ENCODE measurements at places on chromosomes 4 and X.

- DNase-seq = no peak
Observed at GRCh38 chr4:2357821-2358745, 60.4 kb downstream of the ZFYVE28 start.

DNA sequence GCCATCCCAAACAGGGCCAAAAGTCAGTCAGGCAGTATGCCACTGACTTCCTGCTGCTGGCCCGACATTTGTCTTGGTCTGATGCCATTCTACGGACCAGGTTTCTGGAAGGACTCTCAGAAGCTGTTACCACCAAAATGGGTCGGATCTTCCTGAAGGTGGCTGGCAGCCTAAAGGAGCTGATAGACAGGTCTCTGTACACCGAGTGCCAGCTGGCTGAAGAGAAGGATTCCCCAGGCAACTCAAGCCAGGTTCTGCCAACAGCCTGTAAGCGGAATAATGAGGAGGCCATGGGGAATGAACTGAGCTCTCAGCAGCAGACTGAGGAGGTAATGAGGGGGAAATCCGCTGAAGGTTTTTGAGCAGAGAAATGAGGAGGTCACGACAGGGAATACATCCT is 95.7 kb downstream of the RTL9 start:
- DNase-seq = no peak

GRCh38 chr4:117847849-117848248 is 186.4 kb upstream of the NDST3 start:
- DNase-seq = no peak

DNA sequence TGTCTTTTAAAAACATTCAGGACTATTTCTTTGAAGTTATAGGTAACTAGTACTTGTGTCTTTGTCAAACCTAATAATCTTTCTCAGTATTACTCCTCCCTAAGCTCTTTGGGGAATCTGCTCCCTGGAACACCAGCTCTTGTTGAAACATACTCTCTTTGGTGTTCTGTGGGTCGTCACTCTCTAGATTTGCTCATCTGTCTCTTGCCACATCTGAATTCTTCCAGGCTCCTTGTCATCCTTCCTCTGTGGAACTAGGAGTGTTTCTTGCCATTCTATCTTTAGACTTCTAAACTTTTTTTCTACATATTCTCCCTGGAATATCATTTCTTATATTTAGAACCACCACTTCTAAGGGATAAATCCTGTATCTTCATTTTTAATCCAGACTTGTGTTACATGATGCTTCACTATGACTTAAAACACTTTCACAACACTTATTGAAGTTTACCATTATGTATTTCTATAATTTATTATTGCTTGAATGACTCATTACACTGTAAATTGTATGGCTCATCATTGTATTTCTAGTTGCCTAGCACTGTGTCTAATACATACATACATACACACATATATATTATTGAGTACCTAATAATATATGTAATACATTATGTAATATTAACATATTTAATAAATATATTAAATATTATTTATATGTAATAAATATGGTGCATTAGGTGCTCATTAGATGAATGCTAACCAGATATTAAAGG is 186.1 kb downstream of the TMA16 start:
- no peak for DNase-seq

DNA sequence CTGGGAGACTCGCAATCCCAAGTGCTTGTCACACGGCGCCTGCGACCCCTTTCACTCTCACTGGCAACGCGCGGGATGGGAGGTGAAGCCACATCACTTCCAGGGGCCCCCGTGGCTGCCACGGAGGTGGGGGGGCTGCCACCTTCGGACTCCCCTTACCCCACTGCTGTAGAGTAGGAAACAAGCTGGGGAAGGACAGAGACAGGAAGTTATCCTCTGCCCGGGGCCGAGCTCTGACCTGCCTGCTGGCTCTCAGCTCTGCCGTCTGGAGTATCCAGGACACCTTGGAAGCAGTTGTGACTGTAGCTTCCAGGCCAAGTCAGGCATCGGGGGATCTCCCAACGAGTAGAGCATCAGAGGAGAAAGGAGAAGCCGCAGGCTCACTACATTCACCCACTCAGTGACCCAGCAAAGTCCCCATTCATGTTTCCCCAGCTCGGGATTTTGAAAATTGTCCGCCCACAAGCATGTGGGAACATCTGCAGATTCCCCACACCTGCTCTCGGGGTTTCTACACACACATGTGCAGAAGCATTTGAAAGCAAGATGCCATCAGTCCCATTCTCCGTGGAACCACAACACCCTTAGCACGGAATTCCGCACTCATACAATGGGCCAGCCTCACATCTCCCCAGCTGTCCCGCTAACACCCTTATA is 10.8 kb downstream of the PDZD4 start:
- DNase-seq = no peak

DNA sequence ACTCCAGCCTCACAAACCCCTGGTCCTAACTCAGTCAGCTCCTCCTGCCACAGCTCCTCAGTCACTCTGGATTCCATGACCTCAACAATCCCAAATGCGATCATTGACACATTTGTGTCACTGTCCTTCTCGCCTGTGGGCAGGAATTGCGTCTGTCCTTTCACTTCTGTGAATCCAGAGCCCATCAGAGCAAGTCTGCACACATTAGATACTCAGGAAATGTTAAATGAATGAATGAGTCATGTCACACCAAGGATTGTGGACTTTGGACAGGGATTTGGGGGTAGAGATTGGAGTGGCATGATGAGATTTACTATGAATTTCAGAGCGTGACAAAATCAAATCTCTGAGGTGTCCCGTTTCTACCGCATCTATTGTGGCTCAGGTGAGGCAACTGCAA is 11.8 kb upstream of the CLDN24 start:
- DNase-seq = peak; percentile 24

DNA sequence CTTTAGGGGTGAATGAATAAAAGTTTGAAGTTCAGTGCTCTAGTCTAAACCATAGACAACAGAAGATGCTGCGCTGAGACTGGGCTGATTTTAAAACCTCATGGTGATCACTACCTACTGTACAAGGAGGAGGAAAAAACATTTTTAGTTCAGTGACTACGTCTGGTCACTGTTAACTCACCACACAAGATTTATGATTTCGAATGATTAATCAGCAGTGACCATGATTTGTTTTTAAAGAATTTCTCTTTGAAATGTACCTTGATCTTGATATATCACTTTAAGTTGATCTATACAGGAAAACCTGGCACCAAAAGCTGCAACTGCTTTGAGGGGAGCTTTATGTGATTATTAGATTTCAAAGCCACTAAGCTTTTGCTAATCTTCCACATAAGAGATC is 286.3 kb downstream of the PDGFC start:
- DNase-seq = peak; percentile 36

DNA sequence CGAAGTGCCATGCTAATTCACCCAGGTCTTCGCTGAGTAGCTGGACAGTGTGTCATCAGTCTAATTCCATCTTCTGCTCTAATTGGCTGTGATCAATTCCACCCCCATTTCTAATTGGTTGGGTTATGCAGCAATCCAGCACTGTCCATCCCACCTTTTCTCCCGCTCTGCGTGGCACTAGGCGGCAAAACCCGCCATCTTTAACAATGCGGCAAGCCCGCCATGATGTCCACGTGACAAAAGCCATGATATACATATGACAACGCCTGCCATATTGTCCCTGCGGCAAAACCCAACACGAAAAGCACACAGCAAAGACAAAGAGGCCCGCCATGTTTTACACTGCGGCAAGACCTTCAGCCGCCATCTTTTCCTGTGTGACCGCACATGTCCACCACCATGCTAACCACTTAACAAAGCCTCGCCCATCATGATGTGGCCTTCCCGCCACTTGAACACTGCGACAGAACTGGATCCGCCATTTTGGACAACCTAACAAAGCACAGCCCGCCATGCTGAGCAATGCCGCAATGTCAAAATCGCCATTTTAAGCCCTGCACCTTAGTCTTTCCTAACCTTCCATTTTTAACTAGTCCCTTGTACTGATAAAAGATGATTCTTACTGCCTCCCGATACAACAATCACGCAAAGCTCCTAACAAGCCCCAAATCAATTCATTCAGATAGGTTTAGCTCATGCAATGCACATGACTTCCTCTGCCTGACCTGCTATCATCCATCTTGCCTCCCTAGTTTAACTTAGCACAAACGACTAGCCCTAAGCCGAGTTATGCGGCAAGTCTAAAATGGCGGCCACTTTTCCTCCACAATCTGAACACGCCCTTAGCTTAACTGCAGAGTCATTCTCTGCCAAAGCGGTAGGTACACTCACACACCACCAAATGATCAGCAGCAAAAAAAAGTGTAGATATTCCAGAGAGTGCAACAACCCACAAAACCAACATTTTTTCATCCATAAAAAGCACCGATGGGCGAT is 288.3 kb downstream of the CHIC1 start:
- DNase-seq = no peak

DNA sequence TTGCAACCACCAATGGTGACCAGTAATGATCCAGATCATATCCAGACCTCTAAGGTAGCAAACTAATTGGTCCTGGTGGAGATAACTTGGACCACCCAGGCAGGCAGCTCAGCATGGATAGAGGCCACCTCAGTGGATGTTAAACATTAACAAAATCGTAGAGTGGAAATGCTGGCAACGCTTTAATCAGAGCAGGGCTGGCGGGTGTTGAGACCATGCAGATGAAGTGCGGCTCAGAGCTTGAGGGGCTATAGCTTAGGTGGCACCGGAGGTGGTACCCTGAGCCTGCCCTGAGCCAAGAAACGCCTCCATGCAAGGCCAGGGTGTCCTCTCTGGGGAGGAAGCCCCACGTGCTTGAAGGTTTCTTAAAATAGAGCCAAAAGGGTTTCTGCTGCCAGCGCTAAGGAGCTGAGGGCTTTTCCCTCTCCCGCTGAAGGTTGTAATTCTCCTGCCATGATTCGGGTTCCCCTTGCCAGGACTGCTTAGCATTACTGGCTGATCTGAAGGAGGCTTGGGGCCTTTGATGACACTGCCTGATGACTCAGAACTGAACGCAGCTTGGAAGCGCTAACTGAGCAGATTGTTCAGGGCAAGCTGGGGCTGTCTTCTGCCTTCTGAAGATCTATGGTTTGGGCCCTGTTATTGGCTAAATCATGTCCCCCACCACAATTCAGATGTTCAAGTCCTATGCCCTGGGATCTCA is 177.8 kb upstream of the ATP6AP2 start:
- peak; percentile 52 for DNase-seq

GRCh38 chr4:173537613-173538147 is 7.7 kb upstream of the HAND2 start:
- DNase-seq = no peak

GRCh38 chrX:136168929-136169735 is 21.8 kb downstream of the FHL1 start:
- DNase-seq = peak; percentile 91

GRCh38 chrX:37378830-37379229 is 29.7 kb downstream of the PRRG1 start:
- DNase-seq = no peak

Measured in EL (cell line).